ENCODE measurements at places on chromosomes 2 and 18.

GRCh38 chr2:130975729-130976128, 117.5 kb downstream of the FAM168B start:
- no peak for DNase-seq

GRCh38 chr2:84494070-84494469, 22.2 kb upstream of the DNAH6 start:
- DNase-seq: no peak

DNA sequence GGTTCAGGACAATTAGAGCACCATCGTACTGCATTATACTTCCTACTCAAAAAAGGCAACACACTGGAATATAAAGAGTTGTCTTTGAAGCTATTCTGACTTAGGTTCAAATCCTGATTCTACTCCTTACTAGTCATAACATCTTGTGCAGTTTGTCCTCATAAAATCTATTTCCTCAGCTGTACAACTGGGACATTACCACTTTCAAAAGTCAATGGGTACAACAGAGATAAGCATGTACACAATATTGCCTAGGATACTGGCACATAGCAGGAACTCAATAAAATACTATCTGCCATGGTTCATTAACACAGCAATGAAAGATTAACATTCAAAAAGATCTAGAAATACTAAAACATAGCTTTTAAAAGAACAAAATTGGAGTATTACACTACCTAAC, 11.3 kb downstream of the SOS1 start:
- DNase-seq: no peak

DNA sequence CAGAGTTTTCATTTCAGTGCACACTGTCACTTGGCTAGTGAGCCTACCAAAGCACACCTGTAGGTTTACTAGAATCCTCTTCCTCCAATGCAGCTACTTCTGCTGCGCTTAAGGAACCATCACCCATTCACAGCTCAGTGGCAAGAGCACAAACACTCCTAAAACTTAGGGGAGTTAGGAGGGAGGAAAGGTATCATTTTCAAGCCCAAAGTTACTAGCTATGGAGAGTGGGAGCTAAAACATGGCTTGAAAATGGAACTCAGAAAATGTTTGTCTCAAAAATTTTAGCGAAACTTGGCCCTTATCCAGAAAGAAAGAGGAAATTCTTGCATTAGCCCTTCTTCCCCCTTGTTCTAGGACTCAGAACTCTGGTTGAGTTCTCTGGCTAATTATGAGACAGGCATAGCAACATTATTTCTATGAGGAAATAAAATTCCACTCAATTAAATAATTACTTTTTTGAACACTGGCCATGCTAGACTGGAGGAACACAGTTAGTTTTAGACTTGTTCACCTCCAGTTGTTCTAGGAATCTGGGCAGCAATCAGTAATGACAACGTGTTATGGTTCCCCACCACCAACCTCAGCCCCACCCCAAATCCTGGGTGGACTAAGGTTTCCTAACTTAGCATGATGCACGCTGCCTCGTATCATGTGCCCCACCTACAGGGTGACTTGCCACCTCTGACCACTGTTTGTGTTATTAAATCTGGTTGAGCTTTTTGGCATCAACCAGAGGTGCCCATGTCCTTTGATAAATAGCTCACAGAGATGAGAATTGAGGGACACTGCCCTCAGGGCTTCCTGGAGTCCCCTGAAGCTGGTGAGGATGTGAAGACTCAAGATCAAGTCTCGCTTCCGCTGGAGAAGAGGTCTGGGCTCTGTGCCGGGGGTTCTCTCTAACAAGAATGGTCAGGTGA, 32.8 kb downstream of the LPIN2 start:
- no peak for DNase-seq

- no peak for DNase-seq
Observed at GRCh38 chr2:113233593-113234550, 44.8 kb downstream of the PAX8 start.

DNA sequence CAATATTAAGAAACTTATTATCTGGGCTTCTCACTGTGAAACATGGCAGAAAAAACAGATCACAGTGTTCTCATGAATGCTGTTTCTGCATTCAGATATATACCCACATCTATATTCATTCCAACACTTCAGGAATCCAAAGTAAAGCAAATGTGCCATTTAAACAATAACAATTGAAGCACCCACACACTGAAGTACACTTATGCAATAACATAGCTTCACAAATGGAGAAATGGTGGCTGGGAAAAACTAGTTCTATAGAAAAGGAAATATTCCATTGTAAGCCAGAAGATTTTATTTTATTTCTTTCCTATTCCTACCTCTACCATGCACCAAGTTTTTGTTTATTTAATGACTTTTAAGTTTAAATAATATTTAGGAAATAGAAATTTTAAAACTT, 111.9 kb downstream of the DPP4 start:
- no peak for DNase-seq

DNA sequence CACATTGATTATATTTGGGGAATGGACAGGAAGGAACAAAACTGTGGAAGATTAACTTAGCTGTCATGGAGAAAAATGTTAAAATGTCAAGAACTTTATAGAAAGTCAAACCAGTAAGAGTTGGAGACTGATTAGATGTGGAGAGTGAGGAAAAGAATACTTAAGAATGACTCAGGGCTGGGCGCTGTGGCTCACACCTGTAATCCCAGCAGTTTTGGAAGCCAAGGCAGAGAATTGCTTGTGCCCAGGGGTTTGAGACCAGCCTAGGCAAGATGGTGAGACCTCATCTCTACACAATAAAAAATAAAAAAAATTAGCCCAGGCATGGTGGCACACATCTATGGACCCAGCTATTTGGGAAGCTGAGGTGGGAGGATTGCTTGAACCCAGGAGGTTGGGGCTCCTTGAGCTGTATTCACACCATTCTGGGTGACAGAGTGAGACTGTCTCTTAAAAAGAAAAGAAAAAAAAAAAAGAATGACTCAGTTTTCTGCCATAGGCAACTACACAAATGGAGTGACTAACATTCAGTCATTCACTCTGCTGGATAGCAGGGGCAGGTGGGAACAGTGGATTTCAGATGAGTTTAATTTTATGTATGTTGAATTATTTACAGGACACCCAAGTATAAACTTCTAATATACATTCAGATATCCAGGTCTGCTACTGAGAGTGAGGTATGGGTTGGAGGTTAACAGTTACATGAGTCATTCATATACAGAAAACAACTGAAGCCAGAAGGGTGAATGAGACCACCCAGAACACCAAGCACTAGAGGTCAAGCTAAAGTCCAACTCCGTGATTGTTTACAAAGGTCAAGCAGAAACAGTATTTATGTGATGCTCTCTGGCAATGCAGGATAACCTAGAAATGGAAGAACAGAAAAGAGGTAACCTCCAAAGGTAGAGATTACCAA, 33.9 kb downstream of the ORC2 start:
- DNase-seq: no peak

- DNase-seq: no peak
Observed at GRCh38 chr18:34038086-34038485, 186.6 kb downstream of the NOL4 start.

DNA sequence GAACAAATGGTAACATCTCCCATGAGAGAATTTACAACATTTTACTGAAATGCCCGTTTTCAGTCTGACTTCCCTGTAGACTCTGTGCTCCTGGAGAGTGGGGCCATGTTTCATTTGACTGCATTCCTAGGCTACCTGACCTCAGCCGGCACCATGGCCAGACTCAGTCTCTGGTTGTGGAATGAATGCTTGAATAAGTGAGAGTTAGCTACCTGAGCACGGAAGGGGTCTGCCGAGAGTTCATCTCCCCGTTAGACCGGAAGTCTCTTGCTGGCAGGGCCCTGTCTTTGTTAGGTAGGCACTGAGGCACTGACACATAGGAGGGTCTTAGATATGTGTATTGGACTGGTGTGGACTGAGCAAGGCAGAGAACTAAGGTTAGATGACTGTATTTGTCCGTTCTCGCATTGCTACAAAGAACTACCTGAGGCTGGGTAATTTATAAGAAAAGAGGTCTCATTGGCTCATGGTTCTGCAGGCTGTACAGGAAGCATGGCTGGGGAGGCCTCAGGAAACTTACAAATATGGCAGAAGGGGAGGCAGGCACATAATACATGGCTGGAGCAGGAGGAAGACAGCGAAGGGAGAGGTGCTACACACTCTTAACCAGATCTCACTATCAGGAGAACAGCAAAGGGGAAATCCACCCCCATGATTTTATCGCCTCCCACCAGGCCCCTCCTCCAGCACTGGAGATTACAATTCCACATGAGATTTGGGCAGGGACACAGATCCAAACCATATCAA, 271.2 kb downstream of the GLI2 start:
- DNase-seq: no peak

DNA sequence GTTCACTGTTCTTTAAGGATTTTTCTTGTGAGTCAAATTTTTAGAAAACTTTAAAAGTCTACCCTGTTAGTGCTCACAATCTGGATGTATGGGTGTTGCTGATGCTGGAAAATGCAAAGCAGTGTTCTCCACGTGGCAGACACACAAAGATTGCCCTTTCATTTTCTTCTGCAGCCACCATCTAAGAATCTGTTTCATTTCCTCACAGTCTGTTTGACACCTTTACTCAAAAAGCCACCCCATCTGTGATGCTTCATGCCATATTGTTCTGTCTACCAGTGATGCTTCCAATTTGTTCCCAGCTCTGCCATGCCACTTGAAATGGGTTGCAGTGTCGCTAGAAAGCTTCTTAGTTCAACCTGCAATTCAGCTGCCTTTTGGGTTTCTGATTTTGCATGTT, 464.2 kb upstream of the UBE2E3 start:
- DNase-seq: no peak

DNA sequence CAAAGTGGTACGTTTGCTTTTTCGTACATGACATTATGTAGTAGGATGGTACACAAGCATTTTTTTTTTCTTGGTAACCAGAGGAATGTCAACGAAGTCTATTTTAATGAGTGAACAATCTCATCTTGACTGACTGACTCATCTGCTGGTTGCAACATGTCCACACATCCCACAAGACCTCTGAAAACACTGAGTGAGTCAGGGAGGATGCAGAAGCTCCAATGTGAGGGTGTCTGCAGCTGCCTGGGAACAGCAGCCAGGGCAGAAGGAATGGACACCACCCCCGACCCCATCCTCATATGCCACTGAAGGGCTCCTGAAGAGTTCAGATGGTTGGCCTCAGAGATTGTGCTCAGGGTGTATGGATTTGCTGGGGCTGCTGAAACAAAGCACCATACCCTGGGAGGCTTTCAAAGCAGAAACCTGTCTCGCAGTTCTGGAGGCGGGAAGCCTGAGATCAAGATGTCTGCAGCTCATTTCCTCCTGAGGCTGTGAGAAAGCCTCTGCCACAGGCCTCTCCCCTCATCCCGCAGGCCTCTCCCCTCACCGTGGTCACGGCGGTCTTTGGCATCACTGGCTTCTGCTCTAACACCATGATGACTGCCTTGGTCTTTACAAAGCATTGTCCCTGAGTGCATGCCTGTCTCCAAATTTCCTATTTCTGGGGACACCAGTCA, 124.6 kb downstream of the LRATD1 start:
- DNase-seq: no peak

- no peak for DNase-seq
Observed at GRCh38 chr2:230774348-230774951, 61.8 kb downstream of the CAB39 start.

- no peak for DNase-seq
Observed at GRCh38 chr18:841647-842370, 29.8 kb upstream of the YES1 start.

DNA sequence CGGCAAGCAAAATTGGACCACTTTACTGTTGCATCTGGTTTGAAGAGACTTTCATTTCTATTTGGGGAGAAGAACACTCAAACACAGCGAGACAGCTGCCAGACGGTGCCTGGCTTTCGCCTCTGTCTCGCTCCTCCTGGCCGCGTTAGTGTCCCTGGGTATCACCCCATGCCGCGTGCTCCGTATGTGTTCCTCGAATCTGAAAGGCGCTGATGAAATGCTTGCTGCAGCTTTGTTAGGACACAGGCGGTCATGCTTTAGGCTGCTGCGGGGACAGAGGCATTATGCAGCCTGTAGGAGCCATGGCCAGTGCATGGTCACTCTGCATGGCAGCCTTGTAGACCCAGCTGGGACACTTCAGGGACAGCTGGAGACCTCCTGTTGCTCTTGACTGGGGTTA, 53.9 kb downstream of the LDLRAD4 start:
- DNase-seq: no peak

GRCh38 chr2:119546447-119546767, 2.2 kb downstream of the CFAP221 start:
- DNase-seq: no peak

DNA sequence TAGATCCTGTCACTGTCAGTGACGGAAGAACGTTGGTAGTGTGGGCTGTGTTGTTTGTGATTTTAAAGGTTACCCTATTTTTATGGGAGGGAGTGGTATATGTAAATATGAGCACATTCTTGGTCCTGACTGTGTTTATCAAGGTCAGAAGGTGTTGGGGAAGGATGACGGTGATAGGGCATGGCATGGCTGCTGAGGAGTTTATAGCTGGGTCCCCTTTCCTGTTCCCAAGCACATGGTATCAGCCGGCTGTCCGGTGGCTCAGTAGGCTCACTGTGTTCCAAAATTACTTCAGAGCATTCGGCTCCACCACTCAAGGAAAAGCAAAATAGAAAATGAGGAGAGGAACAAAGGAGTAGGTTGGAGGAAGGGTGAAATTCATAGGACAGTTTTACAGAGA, 28.6 kb downstream of the IRS1 start:
- DNase-seq: no peak

DNA sequence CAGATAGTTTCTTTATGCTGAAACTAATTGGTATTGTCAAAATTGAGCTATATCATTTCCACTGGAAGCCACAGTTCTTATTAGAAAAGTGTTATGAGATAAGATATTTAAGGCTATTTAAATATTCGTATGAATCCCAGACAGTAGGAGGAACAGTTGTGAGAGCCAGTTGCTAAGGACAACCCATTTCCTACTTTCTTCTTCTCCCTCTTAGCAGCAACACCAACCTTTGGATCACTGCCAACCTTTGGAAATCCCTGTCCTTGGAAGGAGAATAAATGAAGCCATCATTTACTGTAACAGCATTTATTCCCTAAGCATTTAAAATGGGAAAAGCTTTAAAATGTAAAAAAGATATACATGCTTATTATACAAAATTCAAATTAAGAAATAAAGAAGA, 85.8 kb downstream of the PLCL1 start:
- DNase-seq: no peak

- peak; percentile 73 for DNase-seq
Observed at GRCh38 chr2:219552382-219553167, 8.7 kb downstream of the TMEM198 start.
